ENCODE measurements at places on chromosomes 1 and 21.

DNA sequence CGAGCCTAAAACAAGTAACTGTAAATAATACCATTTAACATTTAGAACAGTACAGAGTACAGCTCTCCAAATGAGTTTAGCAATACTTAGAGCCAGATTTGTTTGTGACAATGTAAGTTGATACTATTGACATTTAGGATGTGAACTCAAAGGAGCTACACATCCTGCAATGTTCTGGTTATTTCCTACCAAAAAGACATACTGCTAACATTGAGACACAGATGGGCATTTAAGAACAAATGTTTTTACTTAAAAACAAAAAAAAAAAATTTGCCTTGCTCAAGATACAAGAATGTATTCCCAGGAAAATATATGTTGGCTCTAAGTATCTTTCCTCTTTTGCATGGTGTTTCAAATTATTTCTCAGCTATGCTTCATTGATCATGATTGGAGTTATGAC, 1464.8 kb upstream of the PRMT6 start:
- no peak for DNase-seq

- DNase-seq, result no peak
Observed at GRCh38 chr1:146035048-146035423, 13.5 kb upstream of the HJV start.

DNA sequence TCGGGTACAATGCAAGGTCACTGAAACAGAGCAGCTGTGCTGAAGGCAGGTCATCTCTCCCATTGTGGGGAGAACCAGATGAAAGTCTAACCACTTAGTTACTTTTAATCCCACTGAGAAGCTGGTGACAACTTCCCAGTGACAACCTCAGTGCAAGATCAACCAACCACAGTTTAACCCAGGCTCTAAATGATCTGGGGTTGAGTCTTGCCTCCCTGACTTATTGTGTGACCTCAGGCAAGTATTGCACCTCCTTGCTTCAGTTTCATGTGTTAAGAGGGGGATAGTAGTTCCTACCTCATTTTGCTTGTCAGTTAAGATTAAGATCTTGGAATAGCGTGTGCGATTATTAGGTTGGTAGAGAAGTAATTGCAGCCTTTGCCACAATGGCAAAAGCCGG, 3.2 kb downstream of the ZP4 start:
- no peak for DNase-seq

DNA sequence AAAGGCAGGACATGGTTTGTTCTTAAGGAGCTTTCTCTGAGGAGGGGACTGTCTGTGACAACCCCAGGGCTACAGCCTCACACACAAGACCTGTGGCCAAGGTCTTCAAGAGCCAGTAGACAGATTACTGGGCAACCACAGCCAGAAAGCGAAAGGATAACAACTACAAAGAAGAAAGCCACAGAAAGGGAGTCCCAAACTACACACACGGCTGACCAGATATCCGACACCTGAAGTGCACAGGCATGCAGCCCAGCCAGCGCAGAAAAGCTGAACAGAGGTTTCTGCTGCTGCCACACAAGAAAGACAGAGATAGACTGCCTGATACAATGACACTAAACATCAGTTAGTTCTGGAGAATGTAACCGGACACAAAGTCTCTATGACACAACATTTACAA, 21.4 kb upstream of the NADK start:
- no peak for DNase-seq

GRCh38 chr1:12475947-12476346, 142.1 kb downstream of the DHRS3 start:
- DNase-seq, result no peak

DNA sequence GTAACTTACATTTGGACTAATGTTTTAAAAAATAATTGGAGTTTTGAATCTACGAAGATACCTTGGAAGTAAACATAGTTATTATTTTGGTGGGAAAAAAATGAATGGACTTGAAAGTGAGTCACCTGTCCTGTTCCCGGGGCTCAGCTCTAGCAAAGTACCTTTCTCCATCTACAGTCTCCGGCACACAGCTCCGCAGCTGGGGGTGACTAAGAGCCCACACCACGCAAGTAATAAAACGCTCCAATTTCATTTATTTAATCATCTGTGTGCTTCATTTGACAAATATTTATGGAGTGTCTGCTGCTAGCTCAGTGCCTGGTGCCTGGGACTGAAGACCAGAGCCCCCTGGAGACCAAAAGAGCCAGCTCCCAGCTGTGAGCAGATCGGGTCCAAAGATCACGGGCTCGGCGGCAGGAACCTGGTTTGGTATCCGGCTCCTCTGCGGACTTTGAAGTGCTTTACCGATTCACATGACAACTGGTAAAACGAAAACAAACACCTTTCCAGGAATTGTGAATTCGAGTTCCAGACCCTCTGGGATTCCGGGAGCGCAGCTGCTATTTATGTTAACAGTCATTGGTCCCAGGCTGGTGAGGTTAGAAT, 1.7 kb upstream of the RIPK4 start:
- no peak for DNase-seq

DNA sequence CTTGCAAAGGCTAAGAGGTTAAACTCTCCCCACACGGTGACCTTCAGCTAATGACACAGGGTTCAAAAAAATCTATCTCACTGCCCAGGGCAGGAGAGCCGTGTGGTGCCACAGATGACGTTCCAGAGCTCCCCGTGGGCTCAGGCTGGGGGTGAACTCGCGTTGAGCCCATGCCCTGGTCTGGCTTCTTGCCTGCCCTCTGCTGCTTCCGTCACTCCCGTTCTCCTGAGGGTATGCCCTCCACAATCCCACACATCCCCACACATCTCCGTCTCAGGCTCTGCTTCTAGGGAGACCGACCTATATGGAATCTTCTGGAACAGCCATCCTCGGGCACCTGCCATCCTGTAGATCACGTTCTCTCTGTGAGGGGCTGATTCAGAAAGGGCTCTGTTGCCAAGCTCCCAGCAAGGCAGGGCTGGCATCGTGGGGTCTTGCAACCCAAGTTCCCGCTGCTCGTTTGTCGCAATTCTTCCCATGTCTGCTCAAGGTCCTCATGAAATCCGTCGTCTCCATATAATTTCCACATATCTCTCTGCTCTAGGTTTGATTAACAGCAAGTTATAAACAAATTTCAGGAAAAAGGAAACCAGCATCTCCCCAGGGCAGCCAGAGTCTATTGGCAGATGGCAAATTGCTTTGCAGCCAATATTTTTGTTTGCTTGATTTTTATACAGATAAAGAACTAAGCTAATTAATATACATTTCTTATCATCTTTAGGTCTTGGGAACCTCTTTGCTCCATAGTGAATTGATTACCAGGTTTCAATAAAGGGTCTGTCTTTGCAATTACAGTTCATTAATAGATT, 278.2 kb downstream of the PTPRU start:
- no peak for DNase-seq

GRCh38 chr1:63319046-63320021, 3.0 kb upstream of the FOXD3 start:
- no peak for DNase-seq

- no peak for DNase-seq
Observed at GRCh38 chr1:204265665-204266064, 51.9 kb upstream of the GOLT1A start.

GRCh38 chr21:45766501-45766900, 123.0 kb downstream of the PCBP3 start:
- no peak for DNase-seq

DNA sequence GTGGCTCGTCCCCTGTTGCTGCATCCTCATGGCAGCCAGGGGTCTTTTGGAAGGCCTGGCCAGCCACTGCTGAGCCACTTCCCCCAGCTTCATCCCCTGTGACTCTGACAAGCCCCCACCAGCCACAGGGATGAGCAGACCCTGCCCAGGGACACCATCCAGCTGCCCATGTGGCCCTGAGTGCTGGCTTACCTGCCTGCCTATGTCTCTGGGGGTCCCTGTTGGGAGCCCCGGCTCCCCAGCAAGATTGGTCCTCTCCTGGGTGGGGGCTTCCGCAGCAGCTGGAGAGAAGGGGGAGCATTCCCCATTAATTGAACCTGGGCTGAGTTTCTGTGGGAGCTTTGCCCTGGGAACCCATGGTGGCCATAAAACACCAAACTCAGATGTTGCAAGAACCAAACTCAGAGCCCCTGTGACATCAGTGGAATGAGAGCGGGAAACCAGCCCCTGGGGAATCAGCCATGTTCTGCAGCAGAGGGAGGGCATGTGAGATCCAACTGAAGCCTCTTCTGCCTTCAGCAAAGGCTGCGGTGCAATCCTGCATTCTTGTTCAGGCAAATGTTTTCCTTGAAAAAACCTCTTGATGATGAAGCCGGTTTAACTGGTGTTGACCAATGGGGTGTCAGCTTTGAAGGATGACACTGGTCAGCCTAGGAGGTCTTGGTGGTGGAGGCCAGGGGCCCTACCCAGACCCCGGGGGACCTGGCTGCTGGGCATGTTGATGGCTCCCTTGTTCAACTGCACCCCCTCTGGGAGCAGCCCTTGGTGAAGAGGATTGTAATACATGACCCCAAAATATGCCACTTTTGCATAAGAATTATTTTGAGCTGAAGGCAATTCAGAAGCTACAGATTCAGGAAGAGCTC, 28.3 kb upstream of the COL18A1 start:
- no peak for DNase-seq
